ENCODE measurements at places on chromosomes 5 and 9.

GRCh38 chr9:134445000-134445399 lies 118.7 kb downstream of the RXRA start:
- DNase-seq = no peak

- peak; percentile 75 for DNase-seq
Observed at GRCh38 chr5:9658706-9659105, 28.6 kb upstream of the TAS2R1 start.

GRCh38 chr5:133120156-133120750 lies 68.4 kb downstream of the HSPA4 start:
- DNase-seq = no peak

GRCh38 chr9:104748359-104749031 lies 1.0 kb downstream of the NIPSNAP3A start:
- no peak for DNase-seq

DNA sequence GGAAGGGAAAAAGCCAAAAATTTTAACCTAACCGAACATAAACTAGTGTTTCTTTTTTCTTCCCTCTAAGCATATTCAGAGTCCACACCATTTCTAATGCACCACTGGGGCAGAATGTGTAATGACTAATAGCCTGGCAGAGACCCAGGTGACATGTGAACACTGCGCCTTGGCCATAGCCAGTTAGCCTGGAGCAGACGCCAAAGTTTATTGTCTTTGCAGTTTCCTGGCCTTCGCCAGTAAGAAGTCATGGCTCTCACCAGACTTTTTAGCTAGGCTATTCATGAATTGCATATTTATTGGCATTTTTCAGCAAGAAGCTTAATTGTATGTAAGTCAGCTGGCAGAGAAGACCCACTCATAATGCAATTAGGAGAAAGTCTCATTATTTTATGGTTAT lies 182.8 kb upstream of the SLC27A6 start:
- DNase-seq = peak; percentile 90

GRCh38 chr9:84716217-84716616 lies 46.7 kb downstream of the NTRK2 start:
- DNase-seq = no peak

- no peak for DNase-seq
Observed at GRCh38 chr9:8677741-8678140, 878.2 kb upstream of the DMAC1 start.

- DNase-seq = peak; percentile 33
Observed at GRCh38 chr5:43425983-43426382, 13.8 kb upstream of the CCL28 start.

DNA sequence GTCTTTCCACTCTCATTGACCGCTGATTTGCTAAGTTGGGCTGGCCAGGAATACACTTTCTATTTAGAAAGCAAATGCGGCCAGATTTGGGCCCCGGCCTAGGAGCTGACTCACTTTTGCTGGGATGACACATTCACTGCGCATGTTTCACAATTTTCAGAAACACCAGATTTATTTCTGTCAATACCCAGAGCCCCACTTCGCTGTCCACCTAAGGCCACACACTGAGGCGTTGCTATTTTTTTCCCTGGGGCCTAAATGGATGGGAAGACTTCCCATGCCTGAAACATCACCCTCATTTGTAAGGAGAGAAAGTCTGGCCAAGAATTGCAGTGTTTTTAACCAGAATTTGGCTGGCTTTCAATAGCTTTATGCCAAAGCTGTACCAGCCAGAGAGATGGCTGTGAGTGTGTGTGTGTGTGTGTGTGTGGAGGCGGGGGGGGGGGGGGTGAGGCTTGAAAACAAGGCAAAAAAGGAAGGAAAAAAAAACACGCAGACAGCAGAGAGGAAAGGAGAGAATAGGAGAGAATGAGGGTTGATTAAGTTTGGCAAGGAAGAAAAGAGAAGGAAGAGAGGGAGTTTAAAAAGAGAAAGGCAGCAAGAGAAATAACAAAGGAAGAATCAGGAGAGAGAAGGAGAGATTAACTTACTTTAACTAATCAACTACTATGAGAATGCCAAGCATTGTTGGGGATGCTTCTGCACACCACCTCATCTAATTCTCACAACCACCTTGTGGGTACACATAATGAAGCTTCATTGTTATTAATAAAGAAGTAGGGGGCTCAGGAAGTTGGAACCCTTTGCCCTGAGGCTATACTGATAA lies 261.4 kb upstream of the KLF4 start:
- peak; percentile 100 for DNase-seq

DNA sequence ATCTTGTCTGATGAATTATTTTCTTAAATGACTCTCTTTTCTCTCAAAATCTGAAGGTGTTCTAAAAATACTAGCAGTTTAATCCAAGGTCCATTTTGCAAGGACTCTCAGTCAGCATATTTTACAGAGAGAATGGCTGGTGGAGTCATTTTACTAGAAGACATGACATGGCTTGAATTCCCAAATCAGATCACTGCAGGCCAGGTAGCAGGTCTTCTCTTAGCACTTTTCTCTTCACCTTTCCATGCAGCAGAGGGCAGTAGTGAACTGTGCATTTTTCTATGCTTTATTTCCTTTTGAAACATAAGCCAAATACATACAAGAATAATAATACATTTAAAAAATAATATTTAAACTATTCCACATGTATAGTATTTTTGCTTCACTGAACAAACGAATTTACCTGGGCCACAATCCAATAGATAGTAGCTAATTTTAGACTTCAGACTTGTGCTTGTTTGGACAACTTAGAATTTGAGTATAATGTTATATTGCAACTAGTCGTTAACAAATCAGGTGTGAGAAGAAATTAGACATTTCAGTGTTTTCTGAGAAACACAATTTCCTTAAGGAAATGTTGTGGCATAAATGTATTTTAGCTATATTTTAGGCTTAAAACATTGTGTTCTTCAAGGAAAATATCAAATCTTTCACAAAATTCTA lies 289.4 kb upstream of the DAB2 start:
- peak; percentile 48 for DNase-seq

GRCh38 chr9:115099901-115100300 lies 18.1 kb downstream of the TNC start:
- peak; percentile 28 for DNase-seq

DNA sequence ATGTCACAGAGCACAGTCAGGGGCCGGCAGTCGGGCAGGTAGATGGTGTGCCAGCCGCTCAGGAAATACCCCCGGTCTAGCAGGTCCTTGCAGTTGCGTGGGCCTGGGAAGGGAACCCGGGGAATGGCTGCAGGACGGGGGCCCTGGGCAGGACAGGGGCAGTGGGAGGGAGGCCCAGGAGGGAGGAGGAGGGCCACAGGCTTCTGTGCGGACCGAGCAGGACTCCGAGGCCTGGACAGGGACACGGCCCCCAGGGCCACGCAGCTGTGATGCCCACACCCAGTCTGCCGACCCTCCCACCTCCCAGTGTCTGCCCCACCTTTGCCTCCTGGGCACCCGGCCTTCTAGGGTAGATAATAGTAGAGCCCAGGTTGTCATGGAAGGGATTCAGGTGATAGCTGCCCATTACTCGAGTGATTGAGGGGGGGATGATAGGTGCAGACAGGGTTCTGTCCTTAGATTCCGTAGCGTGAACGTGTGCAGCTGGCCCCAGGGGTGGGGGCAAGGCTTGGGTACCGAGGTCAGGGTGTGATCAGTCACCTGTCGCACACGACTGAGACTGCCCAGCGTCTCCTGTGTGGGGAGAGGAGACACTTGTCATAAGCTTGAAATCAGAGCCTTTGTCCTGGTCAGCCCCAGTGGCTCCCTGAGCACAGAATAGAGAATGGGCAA lies 4.5 kb downstream of the FCN1 start:
- DNase-seq = no peak

DNA sequence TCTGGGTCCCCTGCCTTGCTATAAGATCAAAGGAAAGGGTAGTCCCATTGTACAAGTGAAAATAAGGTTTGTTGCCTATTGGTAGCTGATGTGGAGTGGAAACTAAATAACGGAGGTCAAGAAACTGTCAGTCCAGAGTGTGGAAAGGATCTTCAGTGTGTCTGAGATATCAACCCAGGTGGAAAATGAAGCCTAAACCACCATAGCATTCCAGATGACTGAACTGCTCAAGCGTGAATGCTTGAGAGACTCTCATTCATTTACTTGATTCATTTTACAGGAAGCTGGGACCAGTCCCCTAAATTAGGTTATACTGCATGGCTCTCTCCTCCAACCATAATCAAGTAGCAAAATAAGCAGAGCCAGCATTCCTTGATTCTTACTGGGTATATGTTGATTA lies 116.0 kb upstream of the SLC28A3 start:
- no peak for DNase-seq

GRCh38 chr9:121073038-121073437 lies 1.7 kb upstream of the CNTRL start:
- DNase-seq = peak; percentile 92

- peak; percentile 67 for DNase-seq
Observed at GRCh38 chr5:153562189-153562588, 71.7 kb downstream of the GRIA1 start.

DNA sequence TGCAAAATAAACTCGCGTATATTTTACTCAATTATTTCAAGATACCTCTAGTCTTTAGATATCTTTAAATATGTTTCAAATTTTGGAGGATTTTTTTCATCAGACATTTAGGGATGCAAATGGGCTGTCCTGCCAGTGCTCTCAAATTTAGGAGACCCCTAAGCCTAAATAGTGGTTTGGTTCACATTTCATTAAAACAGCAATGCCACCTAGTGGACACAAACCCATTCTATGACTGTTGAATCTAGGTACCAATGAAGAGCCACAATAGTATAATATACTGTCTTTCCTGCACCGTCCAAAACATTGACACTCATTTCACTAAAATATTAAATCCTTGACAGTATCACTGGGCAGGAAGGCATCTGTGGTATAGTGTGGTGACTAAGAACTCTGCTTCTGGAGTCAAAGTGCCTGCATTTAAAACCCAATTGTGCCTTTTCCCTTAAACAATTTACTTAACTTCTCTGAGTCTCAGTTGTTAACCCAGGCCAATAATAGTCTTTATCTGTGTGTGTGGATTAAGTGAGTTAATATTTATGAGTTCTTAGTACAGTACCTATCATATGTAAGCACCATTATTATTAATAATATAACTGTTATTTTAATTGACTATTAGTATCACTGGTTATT lies 148.0 kb downstream of the RORB start:
- peak; percentile 10 for DNase-seq

GRCh38 chr5:12022444-12022843 lies 118.2 kb upstream of the CTNND2 start:
- no peak for DNase-seq

DNA sequence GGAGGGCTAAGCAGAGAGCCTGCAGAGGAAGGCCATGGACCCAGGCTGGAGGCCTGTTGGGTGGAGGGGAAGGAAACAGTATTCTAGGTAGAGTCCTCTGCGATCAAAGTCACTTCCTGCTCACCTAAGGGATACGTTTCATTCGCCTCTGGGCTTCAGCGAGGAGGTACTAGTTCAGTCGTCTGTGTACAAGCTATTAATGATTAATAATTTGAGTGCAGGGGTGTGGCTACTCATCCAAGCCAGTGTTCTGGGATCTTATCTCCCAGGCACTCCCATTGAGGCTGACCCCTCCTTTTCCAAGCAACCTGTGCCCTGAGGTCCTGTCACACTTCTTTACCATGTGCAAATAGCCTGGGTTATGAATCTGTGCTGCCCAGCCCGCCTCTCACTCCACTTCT lies 25.2 kb downstream of the RALGPS1 start:
- no peak for DNase-seq

DNA sequence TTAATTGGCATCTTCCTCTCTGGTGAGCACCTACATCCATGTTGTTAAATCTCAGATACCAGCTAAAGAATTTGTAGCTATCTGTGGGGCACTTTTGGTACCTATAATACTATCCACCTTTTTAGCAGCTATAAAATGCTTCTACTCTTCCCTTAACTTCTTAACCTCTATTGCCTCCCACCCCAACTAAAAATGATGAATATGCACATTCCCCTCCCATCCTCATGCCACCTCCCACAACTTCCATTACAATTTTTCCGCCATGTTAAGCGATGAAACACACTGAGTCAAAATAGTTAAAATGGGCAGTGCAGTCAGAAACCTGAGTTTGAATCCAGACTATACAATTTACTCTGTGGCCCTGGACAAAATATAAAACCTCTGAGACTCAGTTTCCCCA lies 10.1 kb downstream of the SSBP2 start:
- no peak for DNase-seq

- DNase-seq = no peak
Observed at GRCh38 chr5:171785517-171785916, at the start of gene SMIM23. Gene SMIM23, plus strand, starts transcription at chr5:171785817. Its CDS starts 55 bp downstream, at chr5:171785872.

DNA sequence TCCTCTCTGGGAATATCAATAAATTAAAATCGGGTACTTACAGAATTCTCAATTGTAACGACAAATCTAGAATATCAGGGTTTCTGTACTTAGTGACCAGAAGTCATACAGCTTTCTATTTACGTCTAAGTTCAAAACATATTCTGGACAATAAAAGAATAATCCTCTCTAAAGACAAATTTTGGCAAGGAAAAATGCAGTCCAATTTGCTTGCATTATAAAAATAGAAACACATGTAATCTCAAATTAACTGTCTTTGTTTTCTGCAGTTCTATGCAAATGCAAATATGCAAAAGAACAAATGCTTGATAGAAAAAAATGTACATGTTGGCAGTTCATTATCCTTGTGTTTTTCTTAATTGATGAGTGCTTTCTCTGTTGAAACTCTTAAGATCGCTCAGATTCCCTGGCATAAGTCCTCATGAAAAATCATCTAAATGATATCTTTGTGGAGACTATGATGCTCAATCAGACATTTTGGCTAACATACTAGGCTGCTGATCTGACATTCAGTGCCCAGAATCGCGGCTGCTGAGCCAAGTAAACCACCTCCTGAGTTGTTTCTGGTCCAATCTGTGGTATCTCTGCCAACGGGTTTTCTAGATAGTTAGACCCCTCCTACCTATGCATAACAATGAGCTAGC lies 990.1 kb upstream of the C9orf72 start:
- no peak for DNase-seq

DNA sequence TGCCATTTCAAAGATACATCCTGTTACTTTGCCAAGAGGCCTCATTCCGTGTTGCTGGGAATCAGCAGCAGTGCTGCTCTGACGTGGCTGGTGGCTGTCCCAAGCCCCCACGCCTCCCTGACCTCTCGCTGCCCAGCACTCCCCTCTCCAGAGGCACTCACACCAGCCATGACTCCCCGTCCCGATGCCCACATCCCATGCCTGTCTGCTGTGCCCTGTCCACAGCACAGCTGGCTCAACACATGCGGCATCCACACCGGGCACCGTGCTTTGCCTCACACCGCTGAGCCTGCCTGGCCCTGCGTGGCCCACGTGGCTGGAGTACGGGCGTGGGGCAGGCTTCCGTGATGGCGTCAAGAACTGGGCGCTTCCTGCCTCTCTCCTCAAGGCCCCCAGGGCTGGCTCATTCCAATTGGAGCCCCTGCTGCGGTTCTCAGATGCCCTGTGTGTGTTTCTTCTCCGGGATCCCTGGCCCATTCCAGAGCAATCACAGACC lies 7.8 kb upstream of the LCN1 start:
- no peak for DNase-seq

Measured in fibroblast of gingiva (primary cell).